Natural killer cell (primary cell): ENCODE measurements at places on chromosomes 5 and 9. TPM values are rescaled to one million over a fixed set of nuclear protein-coding genes. Genes with fewer than 3 reads are reported as not detected.

DNA sequence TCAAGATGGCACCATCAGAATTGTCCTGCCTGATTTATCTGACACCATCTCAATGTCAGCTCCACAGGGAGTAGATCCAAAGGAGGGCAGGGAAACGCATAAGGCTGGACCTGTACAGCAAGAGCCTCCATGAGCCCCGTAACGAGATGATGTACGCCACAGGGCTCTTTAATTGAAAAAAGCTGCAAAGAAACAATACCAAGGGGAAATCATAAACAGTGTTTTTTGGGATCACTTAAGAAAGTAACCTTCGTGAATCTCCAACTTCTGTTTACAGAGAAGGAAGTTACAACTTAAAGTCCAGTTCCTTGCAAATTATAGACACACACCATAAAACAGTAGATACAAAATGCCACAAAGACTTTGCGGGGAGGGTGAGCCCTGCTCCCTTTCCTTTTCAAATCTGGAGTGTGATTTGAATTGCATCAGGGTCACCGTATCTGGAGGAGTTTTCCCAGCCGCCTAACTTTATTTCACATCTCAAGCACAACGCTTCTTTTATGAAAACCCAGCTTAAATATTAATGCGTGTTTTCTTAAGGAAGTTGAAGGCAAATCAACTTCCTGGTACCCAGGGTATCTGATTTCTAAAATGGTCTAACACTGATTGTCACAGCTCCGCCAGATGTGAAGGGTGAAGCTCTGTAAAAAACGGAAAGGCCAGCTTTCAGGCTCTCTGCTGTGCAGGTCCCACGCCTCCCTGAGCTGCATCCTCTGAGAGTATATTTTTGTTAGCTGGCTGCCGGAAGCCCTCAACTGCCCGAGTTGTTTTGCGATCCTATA is 88.9 kb downstream of the EBF1 start:
- no peaks in the 10 kb centered on the region for H3K36me3 ChIP-seq
- H3K27me3 ChIP-seq, result no peaks in the 10 kb centered on the region
- H3K27ac ChIP-seq, result peak overlapping the region; percentile 66
- DNase-seq, result no peak

Gene HTR4
- not detected for total RNA-seq

DNA sequence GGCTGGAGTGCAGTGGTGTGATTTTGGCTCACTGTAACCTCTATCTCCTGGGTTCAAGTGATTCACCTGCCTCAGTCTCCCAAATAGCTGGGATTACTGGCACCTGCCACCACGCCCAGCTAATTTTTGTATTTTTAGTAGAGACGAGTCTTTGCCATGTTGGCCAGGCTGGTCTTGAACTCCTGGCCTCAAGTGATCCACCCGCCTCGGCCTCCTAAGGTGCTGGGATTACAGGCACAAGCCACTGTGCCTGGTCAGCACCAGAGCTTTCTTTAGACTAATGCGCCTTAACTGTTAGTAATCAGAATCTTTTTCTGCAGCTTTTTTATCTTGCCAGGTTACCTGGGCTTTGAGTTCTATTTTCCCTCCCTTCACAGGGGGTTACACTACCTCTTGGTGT is 18.4 kb downstream of the PTGS1 start:
- no peak overlapping the region for H3K27ac ChIP-seq
- no peak overlapping the region for H3K4me3 ChIP-seq
- H3K27me3 ChIP-seq, result no peaks in the 10 kb centered on the region
- H3K36me3 ChIP-seq, result no peaks in the 10 kb centered on the region
- DNase-seq, result no peak
- H3K4me1 ChIP-seq, result peaks cover 12% of the 10 kb centered on the region

- no peaks in the 10 kb centered on the region for H3K36me3 ChIP-seq
- H3K4me3 ChIP-seq, result no peak overlapping the region
- DNase-seq, result no peak
Measured at GRCh38 chr9:79477241-79477840, 94.4 kb upstream of the TLE4 start.

- H3K36me3 ChIP-seq, result no peaks in the 10 kb centered on the region
- H3K4me1 ChIP-seq, result no peaks in the 10 kb centered on the region
- no peak for DNase-seq
Measured at GRCh38 chr5:123700624-123701287, 188.8 kb downstream of the CSNK1G3 start.

GRCh38 chr5:63854076-63854475 is 108.2 kb downstream of the HTR1A start:
- DNase-seq, result no peak
- no peaks in the 10 kb centered on the region for H3K36me3 ChIP-seq
- H3K4me3 ChIP-seq, result no peak overlapping the region
- no peak overlapping the region for H3K27ac ChIP-seq
- H3K27me3 ChIP-seq, result no peaks in the 10 kb centered on the region

Gene PDZD2
- 1.3 TPM for total RNA-seq

GRCh38 chr9:95981761-95982390 is 106.4 kb downstream of the ERCC6L2 start:
- no peak for DNase-seq
- H3K27ac ChIP-seq, result no peak overlapping the region
- peaks cover 5% of the 10 kb centered on the region for H3K36me3 ChIP-seq
- no peaks in the 10 kb centered on the region for H3K27me3 ChIP-seq
- no peak overlapping the region for H3K4me3 ChIP-seq

GRCh38 chr9:13446938-13447842 is 167.7 kb upstream of the MPDZ start:
- H3K27ac ChIP-seq, result no peak overlapping the region
- no peaks in the 10 kb centered on the region for H3K36me3 ChIP-seq
- H3K4me3 ChIP-seq, result no peak overlapping the region
- H3K27me3 ChIP-seq, result no peaks in the 10 kb centered on the region
- no peaks in the 10 kb centered on the region for H3K4me1 ChIP-seq

DNA sequence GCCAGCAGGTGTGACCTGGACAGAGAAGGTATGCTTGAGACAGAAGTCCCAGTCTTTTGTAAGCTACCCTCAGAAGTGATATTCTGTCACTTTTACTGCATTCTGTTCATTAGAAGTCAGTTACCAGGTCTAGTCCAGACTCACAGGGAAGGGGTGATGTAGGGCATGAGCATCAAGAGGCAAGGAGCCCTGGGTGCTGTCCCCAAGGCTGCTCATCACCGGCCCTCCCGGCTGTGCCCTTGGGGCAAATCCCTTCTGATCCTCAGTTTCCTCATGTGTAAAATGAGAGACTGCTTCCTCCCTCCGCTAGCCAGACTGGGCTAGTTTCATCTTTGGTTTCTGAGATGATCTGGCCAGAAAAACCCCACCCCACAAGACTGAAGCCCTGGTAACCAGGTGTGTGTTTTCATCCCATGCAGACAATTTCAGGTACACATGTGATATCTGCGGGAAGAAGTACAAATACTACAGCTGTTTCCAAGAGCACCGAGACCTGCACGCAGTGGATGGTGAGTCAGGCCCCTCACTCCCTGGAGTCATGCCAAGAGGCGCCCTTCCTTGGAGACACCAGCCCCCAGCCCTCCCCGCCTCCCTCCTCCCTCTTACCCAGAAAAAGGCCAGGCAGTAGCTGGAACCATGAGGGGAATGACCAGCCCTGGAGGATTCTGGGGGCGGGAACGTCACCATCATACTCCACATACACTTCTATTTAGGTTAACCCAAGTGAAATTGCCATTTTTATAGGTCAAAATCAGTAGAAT is 71.0 kb downstream of the AMBP start:
- no peaks in the 10 kb centered on the region for H3K36me3 ChIP-seq
- H3K27me3 ChIP-seq, result no peaks in the 10 kb centered on the region
- no peak overlapping the region for H3K4me3 ChIP-seq
- H3K4me1 ChIP-seq, result no peaks in the 10 kb centered on the region
- no peak overlapping the region for H3K27ac ChIP-seq

GRCh38 chr9:4228606-4229005 is 71.3 kb downstream of the GLIS3 start:
- H3K4me1 ChIP-seq, result no peaks in the 10 kb centered on the region
- no peak overlapping the region for H3K27ac ChIP-seq
- no peak overlapping the region for H3K4me3 ChIP-seq
- no peaks in the 10 kb centered on the region for H3K27me3 ChIP-seq

Gene NEUROG1
- total RNA-seq, result not detected

Gene SOX30
- not detected for total RNA-seq

Gene OBP2B
- total RNA-seq, result not detected

DNA sequence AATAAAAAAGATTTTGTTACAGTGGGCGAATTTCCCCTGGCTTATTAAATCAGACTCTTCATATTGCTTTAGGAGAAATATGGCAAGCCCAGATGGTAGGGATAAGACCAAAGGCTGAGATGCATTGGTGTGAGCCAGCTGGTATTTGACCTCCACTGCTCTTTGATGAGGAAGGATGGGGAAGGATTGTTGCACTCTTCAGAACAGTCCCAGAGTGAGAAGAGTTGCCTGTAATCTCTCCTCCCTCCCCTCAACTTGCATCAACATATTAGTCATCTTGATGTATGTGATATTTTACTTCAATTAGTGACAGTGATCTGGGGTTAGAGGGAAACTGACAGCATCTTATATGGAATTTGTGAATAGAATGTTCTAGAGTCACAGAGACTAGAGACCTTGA is 136.6 kb downstream of the ADAMTS12 start:
- H3K27ac ChIP-seq, result no peak overlapping the region
- H3K4me1 ChIP-seq, result no peaks in the 10 kb centered on the region
- H3K4me3 ChIP-seq, result no peak overlapping the region
- H3K27me3 ChIP-seq, result no peaks in the 10 kb centered on the region
- DNase-seq, result no peak

DNA sequence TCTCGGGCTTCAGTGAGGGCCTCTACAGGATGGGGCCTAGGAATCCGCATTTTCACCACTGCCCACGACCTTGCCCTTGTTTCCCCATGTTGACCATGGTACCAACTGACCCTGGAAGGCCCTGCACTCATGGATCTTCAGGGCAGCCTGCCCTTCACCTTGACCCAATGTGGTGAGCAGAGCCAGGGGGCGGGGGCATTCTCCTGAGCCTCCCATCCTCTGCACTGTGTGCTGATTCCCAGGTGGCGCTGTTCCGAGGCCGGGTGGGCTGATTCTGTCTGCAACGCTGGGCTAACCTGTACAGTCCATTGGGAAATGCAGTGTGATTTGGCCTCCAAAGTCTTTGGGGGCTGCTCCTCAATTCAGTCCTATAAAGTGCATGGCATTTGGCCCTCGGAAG is 68.7 kb downstream of the SHB start:
- H3K27me3 ChIP-seq, result no peaks in the 10 kb centered on the region
- no peak overlapping the region for H3K27ac ChIP-seq
- peaks cover 32% of the 10 kb centered on the region for H3K4me1 ChIP-seq
- no peaks in the 10 kb centered on the region for H3K36me3 ChIP-seq
- H3K4me3 ChIP-seq, result no peak overlapping the region

DNA sequence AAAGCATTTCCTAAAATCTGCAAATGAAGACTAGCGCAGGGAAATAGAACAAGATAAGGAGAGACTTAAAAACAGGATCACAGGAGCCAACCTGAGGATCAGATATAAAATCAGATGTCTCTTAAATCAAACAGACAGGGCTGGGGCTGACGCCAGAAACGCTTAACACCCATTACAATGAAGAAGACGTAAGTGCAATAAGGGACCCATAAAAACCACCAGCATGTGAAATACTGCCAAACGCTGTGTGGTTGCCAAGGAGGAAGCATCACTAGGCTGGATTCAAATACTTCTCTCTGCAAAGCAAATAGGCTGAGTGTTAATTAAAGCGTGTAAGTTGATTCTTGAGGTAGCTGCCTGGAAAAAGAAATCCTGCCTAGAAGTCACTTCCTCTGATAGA is 74.4 kb upstream of the ATP10B start:
- H3K27ac ChIP-seq, result no peak overlapping the region
- no peaks in the 10 kb centered on the region for H3K27me3 ChIP-seq
- H3K4me1 ChIP-seq, result no peaks in the 10 kb centered on the region

Gene CATSPER3
- total RNA-seq, result 0.31 TPM

Gene ISL1
- total RNA-seq, result not detected

DNA sequence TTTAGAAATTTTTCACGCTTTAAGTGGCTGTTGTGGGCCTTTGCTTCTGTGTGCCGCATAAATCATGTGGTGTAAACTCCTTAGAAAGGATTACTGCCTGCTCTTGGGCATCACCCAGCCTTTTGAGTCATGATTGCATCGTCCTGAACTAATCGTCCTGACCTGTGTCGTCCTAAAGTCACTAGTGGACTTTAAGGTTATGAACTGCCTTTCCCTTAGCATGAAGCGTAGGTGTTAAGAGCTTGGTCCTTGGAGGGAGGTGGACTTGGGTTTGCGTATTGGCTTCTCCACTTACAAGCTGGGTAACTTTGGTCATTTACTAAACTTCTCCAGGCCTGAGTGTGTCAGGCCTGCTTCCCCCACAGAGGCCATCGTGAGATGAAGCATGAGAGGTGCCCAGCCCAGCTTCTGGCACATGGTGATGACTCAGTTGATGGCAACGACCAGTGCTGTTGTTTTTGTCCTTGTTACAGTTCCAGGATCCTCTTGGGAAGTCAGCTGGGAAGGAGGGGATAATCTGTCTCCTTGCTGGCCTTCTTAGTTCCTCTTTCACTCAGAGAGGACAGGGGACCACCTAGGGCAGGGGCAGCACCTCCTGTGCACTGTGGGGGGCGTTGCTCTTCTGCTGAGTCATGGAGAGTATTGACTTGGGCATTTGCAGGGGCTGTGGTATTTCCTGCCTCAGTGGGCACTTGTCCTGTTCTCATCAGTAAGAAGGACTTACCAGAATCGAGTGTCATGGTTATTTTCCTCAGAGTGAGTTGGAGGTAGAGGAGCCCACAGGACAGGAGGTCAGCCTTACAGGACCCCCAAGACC is 54.2 kb upstream of the NCS1 start:
- peaks cover 5% of the 10 kb centered on the region for H3K4me1 ChIP-seq
- no peak overlapping the region for H3K27ac ChIP-seq
- no peaks in the 10 kb centered on the region for H3K27me3 ChIP-seq
- no peak for DNase-seq

GRCh38 chr9:105700668-105701067 is 6.3 kb downstream of the TMEM38B start:
- no peak for DNase-seq
- H3K4me3 ChIP-seq, result no peak overlapping the region
- H3K36me3 ChIP-seq, result no peaks in the 10 kb centered on the region
- H3K27ac ChIP-seq, result no peak overlapping the region

Gene GRM6
- not detected for total RNA-seq

- H3K4me1 ChIP-seq, result no peaks in the 10 kb centered on the region
- H3K27ac ChIP-seq, result no peak overlapping the region
- no peak overlapping the region for H3K4me3 ChIP-seq
- DNase-seq, result no peak
Measured at GRCh38 chr5:125559296-125559695, 812.9 kb upstream of the ZNF608 start.
